Spinal cord (tissue), 10 donors: ENCODE measurements at places on chromosomes 11 and 22. TPM values are rescaled to one million over a fixed set of nuclear protein-coding genes. Genes with fewer than 3 reads are reported as not detected.

Gene ZNF280B
- 3.4 TPM for total RNA-seq

DNA sequence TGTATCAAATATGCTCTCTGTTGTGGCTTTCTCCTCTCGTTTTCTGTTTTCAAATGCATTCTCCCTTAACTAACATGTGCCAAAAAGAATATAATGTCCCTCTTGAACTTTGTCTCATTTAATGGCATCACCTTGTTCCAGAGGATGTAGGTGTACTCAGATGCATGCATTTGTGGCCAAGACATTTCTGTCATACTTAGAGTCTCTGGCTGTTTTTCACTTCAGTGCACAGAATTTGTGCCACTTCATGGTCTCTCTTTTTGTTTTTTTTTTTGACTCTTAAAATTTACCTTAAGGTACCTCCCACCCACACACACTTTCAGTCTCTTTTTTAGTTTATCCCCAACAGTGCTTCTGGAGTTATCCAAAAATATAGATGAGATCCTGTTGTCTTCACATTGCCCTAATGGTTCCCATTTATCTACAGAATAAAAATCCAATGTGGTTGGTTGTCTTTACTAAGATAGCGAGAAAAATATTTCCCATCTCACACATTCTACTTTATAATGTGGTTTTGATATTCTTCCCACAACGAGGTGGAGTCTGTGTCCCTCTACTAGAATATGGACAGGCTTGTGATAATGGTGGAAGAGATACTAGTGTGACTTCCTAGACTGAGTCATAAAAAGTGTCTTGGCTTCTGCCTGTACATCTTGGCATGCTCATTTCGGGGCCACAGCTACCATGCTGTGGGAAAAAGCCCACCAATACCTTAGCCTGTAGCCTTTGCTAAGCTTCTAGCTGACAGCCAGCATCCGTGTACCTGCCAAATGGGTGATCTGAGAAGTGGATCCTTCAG is 125.8 kb downstream of the DDX10 start:
- DNase-seq = no peak
- H3K36me3 ChIP-seq = no peaks in the 10 kb centered on the region
- H3K4me1 ChIP-seq = no peaks in the 10 kb centered on the region
- H3K27ac ChIP-seq = no peak overlapping the region
- no peaks in the 10 kb centered on the region for H3K27me3 ChIP-seq

GRCh38 chr22:31235081-31235480 is 23.0 kb downstream of the LIMK2 start:
- no peaks in the 10 kb centered on the region for H3K4me1 ChIP-seq
- H3K4me3 ChIP-seq = no peak overlapping the region
- no peaks in the 10 kb centered on the region for H3K27me3 ChIP-seq
- DNase-seq = no peak
- no peak overlapping the region for H3K27ac ChIP-seq

Gene ZNRF3
- total RNA-seq = 8.9 TPM

DNA sequence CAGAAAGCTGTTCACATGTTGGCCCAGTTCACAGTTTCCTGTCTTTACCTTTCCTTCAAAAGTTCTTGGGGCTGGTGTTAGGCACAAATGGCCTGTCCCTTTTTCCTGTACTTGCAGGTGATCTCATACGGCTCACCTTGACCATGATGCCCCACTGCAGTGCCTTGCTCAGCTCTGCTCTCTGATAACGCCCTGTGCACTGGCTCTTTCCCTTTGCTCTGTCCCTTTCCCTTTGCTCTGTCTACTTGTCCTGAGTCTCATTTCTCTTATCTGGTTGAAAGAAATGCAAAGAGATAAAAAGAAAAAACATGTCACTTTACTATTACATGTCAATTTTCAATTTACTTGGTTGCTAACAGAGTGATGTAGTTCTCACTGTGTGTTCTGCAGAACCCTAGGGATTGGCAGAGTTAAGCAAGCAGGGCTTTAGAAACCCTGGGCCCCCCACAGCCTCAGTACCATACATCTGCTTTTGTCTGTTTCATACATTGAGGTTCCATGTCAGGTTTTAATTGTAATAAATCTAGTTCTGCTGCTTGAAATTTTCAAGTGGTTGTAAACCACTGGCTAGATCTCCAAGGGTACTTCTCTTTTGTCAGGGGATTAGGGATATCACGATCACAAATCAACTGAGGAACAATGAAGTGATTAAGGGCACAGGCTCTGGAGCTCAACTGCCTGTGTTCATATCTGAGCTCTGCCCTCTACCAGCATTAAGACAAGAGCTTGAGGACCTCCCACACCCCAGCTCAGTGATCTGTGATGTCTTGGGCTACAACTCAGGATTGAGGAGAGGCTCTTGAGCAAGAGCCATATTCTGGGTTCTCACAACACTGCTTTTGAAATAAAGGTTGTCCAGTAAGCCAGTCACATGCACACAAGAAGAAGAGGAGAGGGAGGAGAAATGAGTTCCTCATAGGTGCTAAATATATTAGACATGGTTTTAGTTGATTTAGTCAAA is 16.3 kb upstream of the SORL1 start:
- no peaks in the 10 kb centered on the region for H3K4me1 ChIP-seq
- H3K27ac ChIP-seq = no peak overlapping the region

DNA sequence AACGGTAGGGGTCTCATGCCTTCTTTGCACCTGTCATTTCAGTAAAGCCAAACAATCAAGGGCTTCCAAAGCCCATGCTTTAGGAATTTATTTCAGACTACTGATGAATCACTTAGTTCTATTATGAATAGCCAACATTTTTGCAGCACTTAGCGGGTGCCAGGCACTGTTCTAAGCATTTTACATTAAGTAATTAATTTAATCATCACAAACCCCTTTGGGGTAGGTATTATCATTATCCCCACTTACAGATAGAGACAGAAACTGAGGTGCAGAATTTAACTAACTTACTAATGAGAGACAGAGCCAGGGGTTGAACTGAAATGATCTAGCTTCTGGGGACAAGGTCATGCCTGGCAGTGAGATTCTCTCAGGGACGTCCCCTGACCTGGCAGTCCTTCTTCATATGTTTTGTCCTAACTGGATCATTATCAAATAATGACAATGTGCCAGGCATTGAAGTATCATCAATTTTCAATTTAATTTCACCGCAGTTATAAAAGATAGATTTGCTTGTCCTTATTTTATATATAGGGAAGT is 31.7 kb upstream of the NAV2 start:
- peaks cover 29% of the 10 kb centered on the region for H3K4me1 ChIP-seq
- no peaks in the 10 kb centered on the region for H3K27me3 ChIP-seq
- H3K4me3 ChIP-seq = no peak overlapping the region
- DNase-seq = no peak
- no peak overlapping the region for H3K27ac ChIP-seq

DNA sequence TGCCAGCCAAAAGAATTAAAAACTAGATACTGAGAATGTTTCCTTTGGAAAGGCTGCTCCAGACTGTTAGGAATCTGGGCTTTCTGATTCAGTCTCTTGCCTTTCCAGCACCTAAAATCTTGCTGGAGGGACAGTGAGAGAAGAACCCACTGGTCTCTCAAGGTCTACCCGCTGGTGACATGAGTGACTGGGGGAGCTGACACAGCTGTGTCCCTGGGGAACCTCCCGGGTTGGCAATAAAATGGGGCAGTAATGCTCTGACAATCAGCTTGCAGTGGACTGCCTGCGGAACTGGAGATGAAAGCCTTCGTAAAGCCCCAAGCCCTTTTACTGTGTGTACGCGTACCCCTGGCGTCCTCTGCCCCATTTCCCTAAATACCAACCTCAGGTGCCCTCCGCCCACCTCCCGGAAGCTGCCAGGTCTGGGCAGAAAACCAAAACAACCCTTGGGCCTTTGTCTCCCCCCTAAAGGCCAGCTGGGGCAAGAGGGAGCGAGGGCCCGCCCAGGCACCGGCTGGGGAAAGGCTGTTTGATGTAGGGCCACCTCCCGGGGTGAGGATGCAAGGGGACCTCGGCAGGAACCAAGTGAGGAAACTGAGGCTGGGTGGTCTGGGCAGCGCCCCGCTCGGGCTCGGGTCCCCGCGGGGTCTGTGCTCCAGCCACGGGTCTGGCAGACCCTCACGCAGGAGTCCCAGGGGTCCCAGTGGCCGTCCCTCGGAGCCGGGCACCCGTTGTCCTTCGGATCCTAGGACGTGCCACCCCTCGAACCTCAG is 741 bp downstream of the CARS1 start:
- H3K27ac ChIP-seq = peak overlapping the region; percentile 49
- H3K27me3 ChIP-seq = no peaks in the 10 kb centered on the region
- peaks cover 26% of the 10 kb centered on the region for H3K4me1 ChIP-seq
- peaks cover 23% of the 10 kb centered on the region for H3K36me3 ChIP-seq
